ENCODE measurements at places on chromosomes 12 and 14. TPM values are rescaled to one million over a fixed set of nuclear protein-coding genes. Genes with fewer than 3 reads are reported as not detected.

MIP gene
- not detected for total RNA-seq

CDCA4 gene
- total RNA-seq: 12.0 TPM

ANKRD52 gene
- 39.4 TPM for total RNA-seq

PWP1 gene
- total RNA-seq: 86.2 TPM

Measured in placental pericyte (primary cell).